ENCODE measurements at places on chromosomes 2 and 18.

- DNase-seq: no peak
Observed at GRCh38 chr2:54306556-54306955, 50.5 kb upstream of the TSPYL6 start.

DNA sequence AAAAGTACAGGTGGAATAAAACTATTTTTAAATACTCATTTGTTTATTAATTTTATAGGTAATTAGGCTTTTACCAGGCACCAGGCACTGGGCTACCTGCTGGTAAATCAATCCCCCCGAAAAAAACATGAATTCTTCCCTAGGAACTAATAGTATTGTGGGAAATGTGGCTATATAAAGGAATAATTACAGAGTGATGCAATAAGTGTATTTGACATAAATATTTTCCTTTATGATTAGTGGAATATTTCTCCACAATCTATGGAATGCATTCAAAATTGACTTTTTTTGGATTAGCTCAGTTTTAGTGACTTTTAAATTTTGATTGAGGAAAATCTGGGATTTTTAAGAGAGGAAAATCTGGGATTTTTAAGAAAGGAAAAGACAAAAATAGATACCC is 109.7 kb upstream of the BZW1 start:
- DNase-seq: no peak

- DNase-seq: no peak
Observed at GRCh38 chr2:102141011-102141943, 1.3 kb upstream of the IL1R1 start.

DNA sequence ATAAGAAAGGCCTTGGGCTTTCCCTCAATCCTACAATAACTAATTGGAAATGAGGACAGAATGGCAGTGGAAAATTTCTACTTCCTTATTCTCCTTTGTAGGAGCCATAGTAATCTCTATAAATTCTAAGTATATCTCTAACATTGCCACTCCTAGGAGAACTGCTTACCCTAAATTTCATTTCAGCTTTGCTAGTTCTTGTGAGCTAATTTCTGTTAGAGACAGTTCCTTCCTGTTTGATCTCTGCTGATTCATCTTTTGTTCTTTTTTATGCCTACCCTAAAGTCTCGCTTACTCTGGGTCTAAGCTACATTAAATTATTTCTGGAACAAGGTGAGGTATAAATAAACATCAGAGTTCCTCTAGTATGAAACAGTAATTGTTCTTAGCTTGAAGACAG is 25.7 kb downstream of the ABHD3 start:
- no peak for DNase-seq

- DNase-seq: no peak
Observed at GRCh38 chr2:132270981-132271546, 109.3 kb upstream of the ANKRD30BL start.
